ENCODE measurements at places on chromosomes 7 and 10.

- DNase-seq: no peak
Measured at GRCh38 chr7:1537535-1538412, 7.3 kb downstream of the MAFK start.

- no peak for DNase-seq
Measured at GRCh38 chr7:148662646-148663045, 36.1 kb upstream of the CUL1 start.

DNA sequence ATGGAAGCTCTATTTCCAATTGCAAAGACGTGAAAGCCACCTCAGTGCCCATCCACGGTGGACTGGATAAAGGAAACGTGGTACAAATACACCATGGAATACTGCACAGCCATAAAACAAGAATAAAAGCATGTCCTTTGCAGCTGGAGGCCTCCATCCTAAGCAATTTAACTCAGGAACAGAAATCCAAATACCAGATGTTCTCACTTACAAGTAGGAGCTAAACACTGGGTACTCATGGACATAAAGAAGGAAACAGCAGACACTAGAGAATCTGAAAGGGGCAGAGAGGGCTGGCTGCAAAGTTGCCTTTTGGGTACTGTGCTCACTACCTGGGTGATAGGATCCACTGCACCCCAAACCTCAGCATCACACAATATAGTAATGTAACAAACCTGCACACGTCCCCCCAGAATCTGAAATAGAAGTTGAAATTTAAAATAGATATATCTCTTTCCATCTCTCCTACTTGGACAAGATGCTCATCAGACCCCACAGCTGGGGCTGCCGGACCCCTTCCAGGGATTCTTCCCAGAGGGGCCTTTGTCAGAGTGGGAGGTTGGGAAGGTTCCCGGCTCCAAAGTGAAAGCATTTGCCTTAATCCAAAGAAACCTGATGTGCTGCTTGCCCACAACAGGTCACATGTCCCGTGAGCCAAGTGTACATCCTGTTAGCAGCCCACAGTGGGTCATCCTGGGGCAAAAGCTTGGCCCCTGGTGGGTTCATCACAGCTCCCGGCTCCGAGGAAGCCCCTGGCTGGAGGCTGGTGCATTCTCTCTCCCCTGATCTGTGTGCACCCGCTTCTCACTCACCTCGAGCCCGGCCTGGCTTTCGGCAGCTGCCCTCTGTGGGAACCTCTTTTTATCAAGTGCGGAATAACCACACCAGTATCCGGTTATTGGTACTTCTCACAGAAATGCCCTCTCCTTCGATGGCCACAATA is 172.3 kb upstream of the PPP2R2D start:
- no peak for DNase-seq

- no peak for DNase-seq
Measured at GRCh38 chr7:71547426-71547825, 415.5 kb downstream of the GALNT17 start.

- DNase-seq: no peak
Measured at GRCh38 chr7:136911344-136911743, 42.9 kb downstream of the CHRM2 start.

DNA sequence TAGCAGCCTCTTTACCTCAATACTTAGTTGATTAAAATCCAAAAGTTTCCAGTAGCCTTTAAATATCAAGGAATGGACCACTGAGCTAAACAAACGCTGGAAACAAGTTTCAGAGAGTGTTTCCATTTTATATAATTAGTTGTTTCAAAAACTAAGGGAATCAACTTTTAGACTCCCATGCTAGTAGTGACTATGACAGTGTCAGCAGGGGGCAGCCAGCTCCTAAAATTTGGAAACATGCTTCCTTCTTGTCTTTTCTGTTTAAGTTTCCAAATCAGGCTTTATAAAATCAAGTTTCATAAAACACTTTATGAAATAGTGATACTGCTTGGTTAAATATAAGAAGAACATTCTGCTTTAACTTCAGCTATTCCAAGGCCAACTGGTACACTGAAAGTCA is 138.2 kb upstream of the TMEM229A start:
- no peak for DNase-seq

DNA sequence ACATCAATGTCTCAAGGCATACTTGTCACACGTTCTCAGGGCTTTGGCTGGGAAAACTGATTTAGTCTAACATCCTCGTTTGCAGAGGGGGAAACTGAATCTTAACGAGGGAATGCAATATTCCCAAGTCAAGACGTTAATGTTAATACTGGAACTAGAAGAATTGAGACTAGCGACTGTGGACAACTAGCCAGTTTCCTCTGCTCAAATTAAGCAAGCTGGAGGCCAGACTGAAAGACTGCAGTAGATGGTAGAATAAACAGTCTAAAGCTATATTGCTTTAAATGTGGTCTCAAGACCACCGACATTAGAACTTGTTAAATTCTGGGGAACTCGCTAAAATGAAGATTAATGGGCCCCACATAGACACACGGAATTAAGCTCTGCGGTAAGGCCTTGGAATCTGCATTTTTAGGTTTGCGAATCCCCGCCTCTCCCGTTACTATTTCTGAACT is 639 bp upstream of the TFAM start:
- no peak for DNase-seq

- DNase-seq: peak; percentile 97
Measured at GRCh38 chr7:126778101-126778500, 474.6 kb downstream of the GRM8 start.

- no peak for DNase-seq
Measured at GRCh38 chr10:97887399-97887798, 37.8 kb downstream of the GOLGA7B start.

DNA sequence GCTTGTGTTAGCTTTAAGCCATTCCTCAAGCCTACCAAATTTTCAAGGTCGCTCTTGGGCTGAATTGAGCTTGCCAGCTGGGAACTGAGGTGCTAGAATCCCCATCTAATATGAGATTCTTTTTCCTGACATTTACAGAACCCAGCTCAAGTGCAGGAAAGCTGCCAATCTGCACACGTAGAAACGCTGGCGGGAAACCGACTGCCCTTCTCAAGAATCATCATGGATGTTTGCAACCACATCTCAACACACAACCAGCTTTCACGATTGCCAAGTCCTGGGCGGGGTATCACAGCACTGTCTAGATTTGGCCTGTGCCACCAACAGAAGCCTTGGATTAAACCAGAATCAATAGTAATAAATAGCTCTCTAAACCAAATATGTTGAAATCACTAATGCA is 203.7 kb downstream of the DIP2C start:
- DNase-seq: peak; percentile 21

DNA sequence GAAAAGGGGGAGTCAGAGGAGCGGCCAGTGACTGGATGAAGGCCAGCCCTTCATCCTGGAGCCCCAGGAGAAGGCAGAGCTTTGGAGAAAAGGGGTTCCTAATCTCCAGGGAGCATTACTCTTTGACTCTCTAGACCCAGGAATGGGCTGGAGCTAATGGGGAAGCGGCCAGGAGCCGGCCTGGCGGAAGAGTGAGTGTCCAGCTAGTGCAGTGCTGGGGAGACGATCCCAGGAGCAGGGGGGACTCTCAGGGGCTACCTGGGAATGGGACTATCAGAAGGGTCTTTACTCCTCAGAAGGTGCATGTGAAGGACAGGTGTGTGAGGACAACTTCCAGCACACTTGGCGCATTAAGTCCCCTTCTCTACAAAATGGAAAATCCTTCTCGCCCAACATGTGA is 2.4 kb upstream of the PAX2 start:
- DNase-seq: no peak

DNA sequence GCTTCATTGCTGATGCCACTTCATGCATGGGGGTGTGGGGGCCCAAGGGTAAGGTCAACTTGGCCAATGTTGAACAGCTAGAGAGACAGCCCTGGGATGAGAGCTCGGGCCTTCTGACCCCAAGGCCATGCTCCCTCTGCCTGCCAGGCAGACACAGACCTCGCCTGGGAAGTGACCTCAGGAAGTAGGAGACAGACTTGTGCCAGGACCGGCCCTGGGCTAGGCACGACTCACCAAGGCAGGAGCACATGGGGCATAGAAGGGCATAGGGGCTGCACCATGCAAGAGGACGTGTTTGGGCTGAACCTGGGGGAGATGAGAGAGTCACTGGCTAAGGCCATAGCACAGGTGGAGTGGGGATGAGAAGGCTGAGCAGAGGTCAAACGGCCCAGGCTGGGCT is 27.1 kb downstream of the ZCCHC24 start:
- no peak for DNase-seq

DNA sequence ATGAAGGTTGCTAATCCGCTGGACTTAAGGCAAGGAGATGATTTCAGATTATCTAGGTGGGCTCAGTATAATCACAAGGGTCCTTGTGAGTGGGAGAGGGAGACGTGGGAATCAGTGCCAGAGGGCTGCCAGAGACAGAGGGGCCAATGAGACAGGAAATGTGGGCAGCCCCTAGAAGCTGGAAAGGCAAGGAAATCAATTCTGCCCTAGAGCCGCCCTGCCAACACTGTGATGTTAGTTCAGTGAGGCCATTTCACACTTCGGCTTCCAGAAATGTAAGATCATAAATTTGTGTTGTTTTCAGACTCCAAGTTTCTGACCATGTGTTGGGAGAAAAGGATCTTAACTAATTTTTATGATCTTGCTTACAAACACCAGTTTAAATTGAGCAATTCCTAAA is 3.6 kb upstream of the GPNMB start:
- no peak for DNase-seq

DNA sequence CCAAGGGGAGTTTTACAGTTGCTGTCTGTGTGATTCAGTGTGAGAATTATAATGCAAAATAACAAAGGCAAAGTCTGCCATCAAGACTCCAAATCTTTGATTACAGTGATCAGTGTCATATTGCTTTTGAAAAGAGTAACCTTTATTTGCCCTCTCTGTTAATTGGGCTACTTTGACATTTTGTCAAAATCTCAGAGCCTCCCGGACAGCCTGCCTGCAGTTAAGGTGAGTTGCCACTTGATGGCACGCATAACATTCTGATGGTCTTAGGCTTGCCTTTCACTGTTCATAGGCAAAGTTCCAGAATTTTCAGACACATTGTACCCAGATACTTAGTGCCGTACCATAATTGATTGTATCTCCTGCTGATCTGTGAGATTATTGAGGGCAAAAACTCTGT is 253.5 kb downstream of the ABCA13 start:
- DNase-seq: peak; percentile 24

DNA sequence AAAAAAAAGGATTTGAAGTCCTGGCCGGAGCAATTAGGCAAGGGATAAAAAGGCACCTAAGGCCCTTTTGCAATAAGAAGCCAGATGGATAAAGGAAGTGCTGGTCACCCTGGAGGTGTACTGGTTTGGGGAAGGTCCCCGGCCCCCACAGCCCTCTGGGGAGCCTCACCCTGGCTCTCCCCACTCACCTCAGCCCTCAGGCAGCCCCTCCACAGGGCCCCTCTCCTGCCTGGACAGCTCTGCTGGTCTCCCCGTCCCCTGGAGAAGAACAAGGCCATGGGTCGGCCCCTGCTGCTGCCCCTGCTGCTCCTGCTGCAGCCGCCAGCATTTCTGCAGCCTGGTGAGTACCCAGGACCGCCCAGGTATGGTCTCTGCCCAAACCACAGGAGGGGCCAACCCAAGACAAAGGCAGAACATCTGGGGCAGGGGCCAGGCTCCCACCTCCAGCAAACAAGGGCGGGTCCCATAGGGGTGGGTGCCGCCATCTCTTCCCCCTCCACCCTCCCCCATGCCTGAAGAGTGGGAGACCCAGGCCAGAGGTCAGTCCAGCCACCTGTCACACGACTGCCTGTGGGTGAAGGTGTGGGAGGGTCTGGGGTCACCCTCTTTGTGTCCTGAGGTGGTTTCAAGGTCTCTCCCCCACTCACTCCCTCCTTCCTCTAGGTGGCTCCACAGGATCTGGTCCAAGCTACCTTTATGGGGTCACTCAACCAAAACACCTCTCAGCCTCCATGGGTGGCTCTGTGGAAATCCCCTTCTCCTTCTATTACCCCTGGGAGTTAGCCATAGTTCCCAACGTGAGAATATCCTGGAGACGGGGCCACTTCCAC is at the start of gene PILRB:
Gene PILRB, plus strand, starts transcription at position 91 of the 830 bp plus-strand sequence. Its CDS starts 186 bp downstream, at position 277.
- no peak for DNase-seq

DNA sequence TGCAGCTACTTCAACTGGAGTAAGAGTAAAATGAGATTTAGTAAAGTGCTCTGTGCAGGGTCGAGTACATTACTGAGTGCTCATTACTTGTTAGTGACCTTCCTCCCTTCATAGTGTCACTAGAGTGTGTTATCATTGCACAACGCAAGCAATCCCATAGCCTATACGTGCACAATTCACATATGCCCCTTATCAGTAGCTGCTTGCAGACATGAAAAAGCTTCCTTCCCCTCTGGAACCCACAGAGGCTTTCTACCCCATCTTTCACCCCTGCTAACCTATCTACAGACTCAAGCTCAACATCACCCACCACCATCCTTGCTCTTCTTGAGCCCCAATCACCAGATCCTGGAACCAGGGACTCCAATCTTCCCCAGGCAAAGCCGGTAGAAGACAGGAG is 59.3 kb downstream of the C7orf25 start:
- no peak for DNase-seq

DNA sequence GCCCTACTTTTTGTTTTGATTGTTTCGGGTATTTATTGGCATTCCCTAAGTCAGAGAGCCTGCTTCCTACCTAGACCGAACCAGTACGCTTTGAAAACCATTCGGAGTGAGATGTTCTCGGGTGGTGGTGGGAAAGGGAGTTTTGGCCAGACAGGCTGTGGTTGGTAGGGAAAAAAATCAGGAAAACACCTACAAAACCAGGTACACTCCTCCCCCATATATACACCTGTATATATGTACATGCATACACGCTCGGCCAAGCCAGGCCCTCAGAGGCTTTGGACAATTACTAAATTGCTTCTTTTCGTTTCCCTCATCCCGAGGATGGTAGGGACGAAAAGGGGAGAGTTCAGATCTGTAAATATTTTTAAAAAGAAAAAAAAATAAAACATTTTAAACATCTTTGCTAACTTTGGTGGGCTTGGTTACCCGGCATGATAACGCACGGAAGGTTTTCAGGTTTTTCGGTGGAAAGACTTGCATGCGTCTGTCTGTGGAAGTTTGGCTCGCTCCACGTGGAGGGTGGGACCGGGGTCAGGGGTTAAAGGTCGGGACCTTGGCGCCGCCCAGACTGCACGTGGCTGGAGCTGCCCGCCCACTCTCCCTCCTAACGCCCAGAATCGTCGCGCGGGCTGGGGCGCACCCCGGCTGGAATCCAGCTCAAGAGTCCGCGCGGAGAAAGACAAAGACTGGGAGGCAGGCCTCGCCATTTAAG is 2.5 kb downstream of the HMX2 start:
- DNase-seq: no peak

- DNase-seq: peak; percentile 43
Measured at GRCh38 chr10:129579228-129579627, 112.2 kb downstream of the MGMT start.

GRCh38 chr7:150384406-150385301 is 5.5 kb downstream of the ZNF775 start:
- no peak for DNase-seq

- DNase-seq: no peak
Measured at GRCh38 chr7:127578036-127578684, 7.2 kb downstream of the GCC1 start.

DNA sequence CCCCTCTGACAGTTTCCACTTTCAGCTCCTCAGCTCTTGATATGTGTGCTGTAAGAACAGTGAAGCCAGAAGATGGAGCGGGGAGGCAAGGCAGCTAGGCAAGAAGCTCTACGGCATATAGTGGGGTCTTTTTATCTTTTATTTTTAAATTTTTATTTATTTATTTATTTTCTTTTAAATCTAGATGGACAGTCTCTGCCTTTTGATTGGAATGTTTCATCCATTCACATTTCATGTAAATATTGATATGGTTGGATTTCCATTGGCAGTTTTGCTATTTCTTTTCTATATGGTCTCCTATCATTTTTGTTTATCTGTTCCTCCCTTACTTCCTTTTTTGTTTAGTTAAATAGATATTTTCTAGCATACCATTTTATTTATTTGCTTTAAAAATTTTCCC is 183.7 kb downstream of the TMEM178B start:
- no peak for DNase-seq

GRCh38 chr10:3476640-3477448 is 304.3 kb upstream of the PITRM1 start:
- DNase-seq: no peak

Data from NCI-H345 (cell line).